Activated T-cell treated with anti-CD3 and anti-CD28 coated beads, Interleukin-2, amount 50 U/mL, for 1 hour (primary cell): ENCODE measurements at places on chromosomes 16 and 17.
A peak's percentile ranks its signal among the peaks of the same experiment; 100 is the strongest.

DNA sequence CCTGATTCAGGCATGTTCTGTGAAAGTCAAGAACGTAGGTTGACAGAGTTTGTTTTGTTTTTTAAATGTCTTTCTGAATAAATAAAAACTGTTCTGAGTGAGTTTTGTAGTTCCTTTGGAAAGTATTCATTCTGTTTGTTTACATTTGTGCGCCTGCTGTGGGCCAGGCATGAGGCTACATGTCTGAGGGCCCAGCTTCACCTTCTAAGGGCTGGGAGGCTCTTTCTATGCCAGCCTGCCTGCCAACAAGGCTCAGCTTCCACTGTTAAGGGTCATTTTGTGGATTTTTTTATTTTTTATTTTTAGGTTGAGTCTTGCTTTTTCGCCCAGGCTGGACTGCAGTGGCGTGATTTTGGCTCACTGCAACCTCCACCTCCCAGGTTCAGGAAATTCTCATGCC lies 6.1 kb downstream of the WWOX start:
- DNase-seq = no peak

DNA sequence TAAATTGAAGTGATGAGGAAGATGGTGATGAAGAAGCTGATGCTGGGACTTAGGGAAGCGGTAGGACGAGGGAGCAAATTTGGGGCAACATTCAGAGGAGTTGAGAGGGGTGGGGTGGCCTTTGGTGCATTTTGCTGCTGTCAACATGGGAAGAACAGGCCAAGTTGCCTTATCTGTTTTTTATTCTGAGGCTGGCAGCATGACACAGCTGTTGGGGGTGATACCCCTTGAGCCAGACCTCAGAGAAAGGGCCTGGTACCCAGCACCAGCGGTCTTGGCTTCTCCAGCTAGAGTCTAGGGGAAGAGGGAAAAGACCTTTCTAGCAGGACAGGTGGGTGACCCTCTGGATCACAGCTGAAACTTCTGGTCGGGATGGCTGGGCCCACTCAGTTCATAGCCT lies 4.6 kb downstream of the IGFBP4 start:
- no peak for DNase-seq

GRCh38 chr17:83116311-83116771 lies 36.9 kb downstream of the METRNL start:
- no peak for DNase-seq

DNA sequence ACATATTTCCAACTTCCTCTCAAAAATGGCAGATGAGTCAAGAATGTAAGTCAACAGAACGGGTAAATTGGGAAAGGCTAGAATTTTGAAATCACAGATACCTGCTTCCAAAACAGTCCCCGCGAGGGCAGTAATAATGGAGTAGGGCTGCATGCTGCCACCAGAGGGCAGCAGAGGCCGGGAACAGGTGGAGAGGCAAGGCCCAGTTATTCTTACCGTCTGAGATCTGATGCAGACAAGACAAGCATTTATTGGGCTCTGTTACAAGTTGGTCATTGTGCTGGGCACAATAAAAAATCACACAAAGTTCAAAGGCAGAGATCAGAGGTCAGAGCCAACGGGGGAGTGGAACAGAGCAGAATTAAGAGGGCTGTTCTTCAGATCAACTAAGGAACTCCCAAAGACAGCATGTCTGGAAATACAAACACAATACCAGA lies 8.8 kb upstream of the MLKL start:
- peak; percentile 83 for DNase-seq

DNA sequence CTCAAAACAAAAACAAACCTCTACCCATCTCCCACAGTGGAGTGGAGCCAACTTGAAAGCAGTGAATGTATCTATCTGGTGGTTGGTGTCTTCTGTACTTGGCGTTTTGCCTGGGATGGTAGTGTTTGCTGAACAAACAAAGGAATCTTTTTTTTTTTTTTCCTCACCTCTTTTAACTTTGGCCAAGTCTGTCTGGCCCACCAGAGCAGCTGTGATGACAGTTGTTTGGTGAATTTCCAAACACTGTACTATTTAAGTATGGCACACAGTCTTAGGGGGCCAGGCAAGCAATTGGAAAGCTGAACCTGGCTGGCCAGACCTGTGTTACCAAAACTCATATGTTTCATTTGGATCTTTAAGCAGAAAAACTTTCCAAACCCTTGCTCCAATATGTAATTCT lies 101.8 kb upstream of the CDH13 start:
- no peak for DNase-seq

GRCh38 chr17:19978805-19979211 lies 1.2 kb upstream of the AKAP10 start:
- DNase-seq = no peak
